NCI-H345 (cell line): ENCODE measurements at places on chromosomes 7 and 10.
A peak's percentile ranks its signal among the peaks of the same experiment; 100 is the strongest.

DNA sequence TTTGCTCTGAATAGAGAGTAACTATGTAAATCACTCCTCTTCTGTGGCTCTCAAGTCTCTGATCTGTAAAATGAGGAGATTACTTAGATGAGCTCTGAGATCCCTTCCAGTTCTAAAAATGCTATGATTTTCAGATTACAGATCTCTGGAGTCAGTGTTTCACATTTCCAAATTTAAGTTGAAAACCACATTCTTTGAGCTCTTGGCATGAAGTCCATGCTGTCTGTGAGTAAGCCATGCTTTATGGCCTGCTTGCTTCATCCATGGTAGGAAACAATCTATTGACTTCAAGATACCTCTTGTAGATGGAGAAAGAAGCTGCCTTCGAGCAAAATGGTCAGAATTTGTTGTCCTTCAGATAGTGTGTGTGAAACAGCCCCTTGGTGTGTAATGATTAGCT, 64.9 kb downstream of the CELF2 start:
- no peak for DNase-seq

DNA sequence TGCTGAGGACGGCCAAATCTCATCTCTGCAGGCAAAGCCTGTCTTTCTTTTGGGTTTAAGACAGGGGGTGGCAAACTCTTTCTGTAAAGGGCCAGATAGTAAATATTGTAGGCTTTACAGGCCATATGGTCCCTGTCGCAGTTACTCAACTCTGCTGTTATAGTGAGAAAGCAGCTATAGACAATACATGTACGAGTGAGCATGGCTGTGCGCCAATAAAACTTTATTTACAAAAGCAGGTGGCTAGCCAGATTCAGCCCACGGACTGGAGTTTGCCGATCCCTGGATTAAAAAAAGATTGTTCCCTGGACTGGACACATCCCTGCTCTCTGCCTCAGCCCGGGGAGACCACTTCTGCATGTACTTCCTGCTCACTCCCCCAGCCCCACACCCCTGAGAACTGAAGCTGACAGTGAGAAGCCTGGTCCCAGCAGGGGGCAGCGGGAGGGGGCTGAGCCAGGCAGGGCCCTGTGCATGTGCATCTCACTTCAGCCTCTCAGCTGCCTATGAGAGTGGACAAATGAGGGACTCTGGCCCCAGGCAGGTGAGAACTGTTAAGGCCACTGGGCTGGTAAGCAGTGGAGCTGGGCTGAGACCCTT, 392.4 kb downstream of the PLXNA4 start:
- DNase-seq: peak; percentile 60

DNA sequence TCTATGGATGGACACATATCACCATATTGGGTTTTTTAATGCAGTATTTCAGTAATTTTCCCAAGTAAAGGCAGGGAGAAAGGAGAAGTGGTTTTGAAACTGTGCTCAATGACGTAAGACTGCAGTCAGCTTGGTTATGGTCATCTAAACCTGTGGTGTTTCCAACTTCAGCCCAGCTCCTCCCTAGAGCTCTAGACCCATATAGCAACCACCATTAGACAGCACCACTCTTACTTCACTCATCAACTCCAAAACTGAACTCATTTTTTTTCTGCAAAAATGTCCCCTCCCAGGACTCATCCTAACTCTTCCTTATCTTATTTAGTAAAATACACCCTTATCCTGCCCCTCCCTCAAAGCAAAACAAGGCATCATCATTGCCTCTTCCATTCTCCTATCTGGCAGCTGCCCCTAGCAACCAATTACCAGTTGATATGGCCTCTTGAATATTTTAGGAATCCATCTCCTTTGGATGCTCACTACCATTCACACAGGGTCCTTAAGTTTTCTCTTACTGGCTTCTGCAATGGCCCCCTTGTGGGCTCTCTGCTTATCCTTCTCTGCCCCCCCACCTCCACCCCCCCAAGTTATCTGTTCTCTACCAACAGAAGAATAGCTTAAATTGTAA, 1.5 kb upstream of the RALA start:
- DNase-seq: no peak

DNA sequence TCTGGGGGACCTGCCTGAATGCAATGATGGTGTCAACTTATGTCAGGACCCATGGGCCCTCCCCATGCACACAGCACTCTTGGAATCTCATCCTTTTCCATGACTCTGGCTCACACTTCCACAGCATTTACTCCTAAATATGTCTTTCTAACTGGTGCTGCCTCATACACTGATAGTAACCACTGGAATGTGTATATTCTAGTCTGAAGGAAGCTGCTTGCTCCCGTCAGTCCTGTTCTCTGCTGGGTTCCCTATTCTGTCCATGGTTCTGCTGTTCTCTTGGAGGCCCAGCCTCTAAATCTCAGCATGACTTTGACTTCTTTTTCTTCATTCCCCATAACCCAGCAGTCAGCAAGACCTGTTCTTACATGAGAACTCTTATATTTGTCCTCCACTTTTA, 1055.1 kb downstream of the KCNMA1 start:
- no peak for DNase-seq

- no peak for DNase-seq
These were observed 29.0 kb upstream of the SUN1 start for GRCh38 chr7:803243-803635.

- no peak for DNase-seq
These were observed 85.4 kb upstream of the TRIL start for GRCh38 chr7:29043576-29043975.

GRCh38 chr7:44793919-44794318, 2.6 kb upstream of the PPIA start:
- no peak for DNase-seq

- no peak for DNase-seq
These were observed 256.7 kb downstream of the SEMA3A start for GRCh38 chr7:83937930-83938329.

DNA sequence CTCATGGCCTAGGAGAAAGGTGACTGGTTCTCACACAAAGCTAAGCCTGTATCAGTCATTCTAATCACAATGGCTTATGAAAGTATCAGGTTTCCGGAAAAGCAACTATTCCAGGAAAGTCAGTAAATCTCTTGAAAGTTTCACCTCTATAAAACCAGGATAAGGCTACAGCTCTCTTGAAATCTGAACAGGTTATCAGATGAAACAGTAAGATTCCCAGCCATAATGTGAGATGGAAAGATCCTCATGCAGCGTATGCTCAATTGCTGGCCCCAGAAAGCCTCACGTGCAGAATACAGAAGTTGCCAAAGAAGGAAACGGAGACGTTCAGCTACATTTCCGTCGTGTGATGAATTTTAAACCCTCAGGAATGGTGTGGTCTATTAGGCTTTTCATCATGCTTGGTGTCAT, 90.0 kb downstream of the PFKFB3 start:
- DNase-seq: no peak

DNA sequence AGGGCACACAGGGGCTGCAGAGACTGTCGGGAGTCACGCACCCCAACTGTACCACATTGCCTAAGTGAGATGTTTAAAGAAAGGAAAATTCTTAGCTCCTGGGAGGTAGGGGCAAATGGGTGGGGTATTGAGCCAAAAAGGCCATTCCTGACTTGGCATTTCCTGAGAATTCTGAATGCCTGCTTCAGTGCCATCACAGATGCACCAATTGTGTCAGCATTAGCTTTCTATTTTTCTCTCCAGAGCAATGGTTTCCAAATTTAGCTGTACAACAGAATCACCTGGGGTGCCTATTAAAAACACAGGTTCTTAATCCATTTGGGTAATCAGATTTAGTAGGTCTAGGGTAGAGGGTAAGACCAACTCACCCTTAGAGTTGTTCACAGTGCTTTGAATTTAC, 43.1 kb downstream of the LSMEM1 start:
- DNase-seq: no peak

GRCh38 chr10:76858721-76859120, 778.9 kb downstream of the KCNMA1 start:
- DNase-seq: no peak

GRCh38 chr7:84792231-84792893, 394.5 kb downstream of the SEMA3D start:
- no peak for DNase-seq

GRCh38 chr7:7897949-7898515, 70.6 kb upstream of the GLCCI1 start:
- no peak for DNase-seq

DNA sequence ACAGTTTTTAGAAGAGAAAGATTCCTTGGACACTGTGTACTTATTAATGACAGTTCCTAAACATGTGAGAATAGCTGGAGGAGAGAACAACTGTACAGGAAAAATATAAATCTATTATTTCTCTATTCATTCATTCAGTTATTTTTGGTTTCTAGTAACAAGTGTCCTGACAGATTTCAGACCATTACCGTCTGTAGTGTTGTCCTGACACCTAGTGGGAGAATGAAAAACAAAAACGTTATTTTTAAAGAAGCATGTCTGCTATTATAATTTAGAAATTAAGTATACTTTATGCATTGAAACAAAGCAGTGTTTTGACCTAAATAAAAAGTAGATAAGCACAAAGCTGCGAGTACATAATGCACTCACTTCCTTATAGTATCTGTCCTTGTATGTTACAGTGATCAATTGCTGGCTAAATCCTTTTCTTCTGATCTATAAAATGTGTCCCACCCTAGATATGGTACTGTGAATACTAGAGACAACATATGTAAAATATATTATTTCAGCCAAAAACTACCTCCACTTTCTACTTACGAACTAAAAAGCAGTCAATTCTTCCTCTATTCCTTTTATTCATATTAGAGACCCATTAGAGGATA, 575.6 kb downstream of the ARL4A start:
- DNase-seq: peak; percentile 31

DNA sequence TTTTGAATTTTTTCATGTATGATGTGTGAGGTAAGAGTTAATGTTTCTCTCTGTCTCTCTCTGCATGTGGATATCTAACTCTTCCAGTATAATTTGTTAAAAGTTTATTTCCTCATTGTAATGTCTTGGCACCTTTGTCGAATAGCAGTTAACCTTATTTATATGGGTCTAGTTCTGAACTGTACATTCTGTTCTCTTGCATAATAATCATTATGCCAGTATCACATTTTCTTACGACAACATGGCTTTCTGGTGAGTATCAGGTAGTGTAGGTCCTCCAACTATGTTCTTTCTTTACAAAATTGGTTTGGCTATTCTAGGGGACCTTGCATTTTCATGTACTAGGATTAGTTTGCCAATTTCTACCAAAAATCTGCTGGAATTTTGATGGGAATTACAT, 337.0 kb upstream of the FZD8 start:
- no peak for DNase-seq

- no peak for DNase-seq
These were observed 196.2 kb downstream of the PTN start for GRCh38 chr7:137147338-137147720.

GRCh38 chr10:113021268-113022040, 71.4 kb downstream of the TCF7L2 start:
- DNase-seq: no peak

GRCh38 chr7:34156336-34156735, 251.0 kb downstream of the BMPER start:
- no peak for DNase-seq

DNA sequence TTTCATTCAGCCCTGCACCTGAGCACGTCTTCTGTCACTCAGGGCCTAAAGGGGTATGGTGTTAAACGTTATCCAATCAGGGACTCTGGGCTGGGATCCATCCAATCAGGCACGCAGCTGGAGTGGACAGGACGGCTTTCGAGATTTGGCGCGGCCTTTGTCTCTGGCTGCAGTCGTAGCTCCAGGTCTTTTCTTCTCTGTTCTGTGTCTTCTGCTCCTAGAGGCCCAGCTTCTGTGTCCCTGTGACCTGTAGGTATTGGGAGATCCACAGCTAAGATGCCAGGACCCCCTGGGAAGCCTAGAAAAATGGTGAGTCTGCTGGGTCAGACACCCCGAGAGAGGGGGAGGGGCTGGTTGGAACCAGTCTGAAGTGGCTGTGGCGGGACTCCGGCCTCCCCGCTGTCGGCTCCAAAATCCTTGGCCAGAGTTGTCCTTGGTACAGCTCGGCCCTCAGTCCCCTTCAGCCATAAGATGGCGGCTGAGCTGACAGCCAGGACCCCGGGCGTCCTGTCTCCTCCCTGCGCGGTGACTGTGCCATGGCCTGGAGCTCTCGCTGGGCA, 11.7 kb upstream of the ZNF680 start:
- peak; percentile 68 for DNase-seq

DNA sequence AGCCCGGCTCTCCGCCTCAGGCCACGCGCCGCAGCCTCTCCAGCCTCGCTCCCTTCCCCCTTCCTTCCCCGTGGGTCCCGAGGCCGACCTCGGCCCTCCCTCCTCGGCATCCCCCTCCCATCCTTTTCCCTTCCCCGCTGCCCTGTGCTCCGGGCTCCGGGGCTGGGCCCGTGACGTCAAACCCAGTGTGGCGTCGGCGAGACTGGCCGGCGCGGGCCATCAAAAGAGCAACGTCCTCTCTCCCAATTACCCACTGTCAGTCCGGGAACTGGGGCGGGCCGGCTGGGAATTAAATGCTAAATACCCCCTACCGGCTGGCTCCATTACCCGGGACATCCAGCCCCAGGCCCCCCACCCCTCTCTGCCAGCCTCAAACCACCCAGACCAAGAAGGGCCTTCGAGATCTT, 2.6 kb upstream of the GATA3 start:
- no peak for DNase-seq

GRCh38 chr10:4947635-4948596, 15.3 kb upstream of the AKR1C1 start:
- no peak for DNase-seq

DNA sequence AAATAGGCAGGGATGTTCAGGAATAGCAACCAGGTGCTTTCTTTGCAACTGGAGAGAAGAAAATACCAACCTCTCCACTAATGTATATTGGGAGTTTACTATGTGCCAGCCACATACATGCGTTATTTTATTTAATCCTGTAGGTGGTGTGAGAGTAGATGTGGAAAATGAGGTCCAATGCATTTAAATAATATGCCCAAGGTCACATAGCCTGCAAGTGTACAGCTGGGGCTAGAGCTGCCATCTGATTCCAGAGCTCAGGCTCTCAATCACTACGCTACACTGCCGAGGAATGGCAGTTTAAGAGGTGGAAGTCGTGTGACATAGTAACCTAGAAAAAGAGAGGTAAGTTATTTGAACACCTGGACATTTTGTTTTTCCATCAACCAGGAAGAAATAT, 277.0 kb downstream of the EXOC4 start:
- DNase-seq: peak; percentile 55

DNA sequence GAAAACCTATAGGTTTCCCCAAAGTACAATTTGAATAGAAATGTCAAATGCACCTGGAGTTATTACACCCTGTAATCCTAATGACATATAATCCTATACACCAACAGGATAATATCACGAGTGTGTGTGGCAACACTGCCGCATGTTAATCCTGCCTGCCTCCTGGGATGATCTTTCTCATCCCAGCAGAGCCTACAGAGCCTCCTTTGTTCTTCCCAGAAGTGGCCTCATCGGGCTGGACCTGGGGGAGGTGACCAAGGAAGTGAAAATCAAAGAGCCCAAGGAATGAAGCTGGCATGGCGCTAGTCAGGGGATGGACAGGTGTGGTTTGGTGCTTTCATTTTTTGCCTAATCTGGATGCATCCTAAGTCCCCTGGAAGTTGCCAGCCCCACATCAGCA, 29.5 kb upstream of the LEP start:
- DNase-seq: no peak

DNA sequence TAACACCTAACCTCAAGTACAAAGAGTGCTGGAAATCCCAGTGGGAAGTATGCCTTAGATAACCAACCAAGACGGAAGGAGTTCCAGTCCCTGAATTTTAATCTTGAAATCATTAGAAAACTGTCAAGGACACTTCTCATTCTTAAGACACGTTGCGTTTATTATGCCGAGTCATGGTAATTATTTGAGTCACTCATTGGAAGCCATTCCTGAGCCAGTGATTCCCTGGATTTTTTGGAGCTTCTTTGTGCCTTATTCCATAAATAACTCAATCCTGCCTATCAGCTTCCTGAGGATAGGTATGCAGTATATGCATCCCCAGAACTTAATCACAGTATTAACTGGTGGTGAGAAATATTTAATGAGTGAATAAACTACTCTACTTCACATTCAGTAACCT, 77.4 kb downstream of the PPP1R17 start:
- no peak for DNase-seq
